ENCODE measurements at places on chromosomes 3 and 15.

DNA sequence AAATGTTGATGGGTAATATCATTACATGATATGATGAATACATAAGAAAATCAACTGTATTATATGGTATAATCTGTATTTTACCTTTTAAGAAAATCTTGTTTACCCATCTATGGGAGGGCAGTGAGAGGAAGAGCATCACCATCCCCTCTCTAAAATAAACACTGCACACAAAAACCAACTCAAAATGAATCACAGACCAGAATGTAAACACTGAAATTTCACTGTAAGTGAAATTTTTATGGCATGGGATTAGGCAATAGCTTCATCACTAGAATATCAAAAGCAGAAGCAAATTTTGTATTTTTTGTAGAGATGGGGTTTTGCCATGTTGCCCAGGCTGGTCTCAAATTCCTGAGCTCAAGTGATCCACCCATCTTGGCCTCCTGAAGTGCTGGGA is 26.2 kb downstream of the IFT80 start:
- no peak for DNase-seq

GRCh38 chr3:160346511-160346910 is 52.5 kb downstream of the IFT80 start:
- no peak for DNase-seq

DNA sequence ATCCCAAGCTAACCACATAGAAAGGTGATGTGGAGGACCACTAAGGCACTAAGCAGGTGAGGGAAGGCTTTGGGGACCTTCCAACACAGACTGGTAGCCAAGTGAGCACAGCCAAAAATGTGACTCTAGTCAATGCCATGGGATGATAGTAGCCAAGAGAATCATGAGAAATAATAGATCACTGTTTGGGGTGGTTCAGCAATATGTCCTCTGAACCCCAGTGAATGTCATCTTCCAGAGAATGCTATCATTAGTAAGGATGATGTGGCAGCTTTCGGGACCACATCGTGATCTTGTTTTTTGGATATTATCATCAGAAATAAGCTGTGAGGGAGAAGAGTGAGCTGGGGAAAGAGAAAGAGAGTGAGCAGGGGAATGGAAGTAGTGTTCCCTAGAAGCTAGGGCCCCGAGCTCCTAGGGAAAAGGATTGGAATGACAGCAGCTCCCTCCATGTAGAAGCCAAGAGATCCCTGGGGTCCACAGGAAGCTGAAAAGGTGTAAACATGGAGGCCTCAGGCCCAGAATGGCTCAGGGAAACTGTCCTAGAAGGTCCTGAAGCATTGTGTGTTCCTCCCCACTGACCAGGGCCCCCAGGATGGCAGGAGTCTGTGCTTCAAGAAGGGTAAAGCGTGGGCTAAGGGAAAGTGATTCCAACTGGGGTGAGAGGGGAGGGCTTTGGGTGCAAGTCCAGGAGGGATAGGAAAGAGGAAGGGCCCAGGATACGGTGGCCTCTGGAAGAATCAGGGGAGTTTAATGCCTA is 56.6 kb upstream of the KLF13 start:
- no peak for DNase-seq

- DNase-seq: no peak
Observed at GRCh38 chr3:114154321-114154821, 24.5 kb downstream of the DRD3 start.

- DNase-seq: no peak
Observed at GRCh38 chr3:68728343-68728742, 204.0 kb downstream of the TAFA4 start.

- DNase-seq: no peak
Observed at GRCh38 chr15:69031013-69032001, 16.8 kb downstream of the NOX5 start.

- DNase-seq: no peak
Observed at GRCh38 chr3:102017784-102018183, 168.5 kb downstream of the NFKBIZ start.

GRCh38 chr15:91515188-91515754 is 338.2 kb upstream of the SLCO3A1 start:
- DNase-seq: peak; percentile 70

GRCh38 chr3:41190509-41191284 is 8.6 kb upstream of the CTNNB1 start:
- DNase-seq: no peak

DNA sequence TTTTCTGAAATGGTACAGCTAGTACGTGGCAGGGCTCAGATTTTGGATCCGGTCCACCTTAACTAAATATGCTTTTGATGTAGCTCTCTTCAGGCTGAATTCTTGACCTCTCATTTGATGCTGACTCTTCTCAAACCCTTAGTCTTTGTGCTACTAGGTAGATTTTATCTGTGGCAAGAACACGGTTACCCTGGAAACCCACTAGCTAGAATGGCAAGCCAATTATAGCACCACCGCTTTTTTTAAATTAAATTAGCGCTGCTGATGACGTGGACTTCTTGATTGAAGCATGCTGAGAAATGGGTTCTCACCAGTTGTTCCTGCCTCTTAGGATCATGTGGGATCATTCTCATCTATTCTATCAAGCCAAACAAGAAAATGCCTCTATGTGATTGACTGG is 421.5 kb downstream of the LPP start:
- no peak for DNase-seq

DNA sequence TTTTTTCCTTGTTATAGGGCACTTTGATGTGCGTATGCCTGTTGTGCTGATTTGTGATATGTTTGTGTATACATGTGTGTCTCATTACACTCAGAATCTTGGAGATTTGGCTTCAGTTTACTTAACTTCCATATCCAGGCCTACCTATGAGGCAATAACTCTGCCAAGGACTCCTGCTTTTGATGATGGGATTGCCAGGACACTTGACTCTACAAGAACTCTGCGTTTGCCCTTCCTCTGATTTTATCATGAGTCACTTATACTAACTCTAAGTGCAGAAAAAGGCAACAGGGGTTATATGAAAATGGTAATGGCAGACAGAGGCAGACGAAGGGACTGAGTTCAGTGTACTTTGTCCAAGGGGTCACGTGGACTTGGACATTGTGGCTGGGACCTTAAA is 33.6 kb downstream of the MCTP2 start:
- DNase-seq: no peak

DNA sequence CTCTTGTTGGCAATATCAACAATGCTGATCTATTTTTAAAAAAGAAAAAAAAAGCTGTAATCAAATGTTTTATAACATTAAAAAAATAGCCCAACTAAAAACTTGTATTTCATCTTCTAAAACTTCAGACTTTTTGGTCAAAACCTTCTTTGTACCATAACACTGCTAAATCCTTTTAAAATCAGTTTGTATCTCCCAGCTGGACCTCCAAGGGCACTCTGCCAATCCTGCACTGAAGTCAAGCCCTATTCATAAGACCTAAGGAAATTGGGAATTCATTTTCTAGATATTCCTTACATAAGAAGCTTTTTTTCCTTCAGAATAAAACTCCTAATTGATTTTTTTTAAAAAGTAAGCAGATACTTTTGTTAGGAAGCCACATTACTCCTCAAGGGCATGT is 38.2 kb upstream of the HCLS1 start:
- DNase-seq: no peak

GRCh38 chr3:190060192-190060775 is 60.4 kb downstream of the P3H2 start:
- DNase-seq: no peak

GRCh38 chr3:183988216-183988790 is 29.4 kb downstream of the ABCC5 start:
- DNase-seq: no peak

DNA sequence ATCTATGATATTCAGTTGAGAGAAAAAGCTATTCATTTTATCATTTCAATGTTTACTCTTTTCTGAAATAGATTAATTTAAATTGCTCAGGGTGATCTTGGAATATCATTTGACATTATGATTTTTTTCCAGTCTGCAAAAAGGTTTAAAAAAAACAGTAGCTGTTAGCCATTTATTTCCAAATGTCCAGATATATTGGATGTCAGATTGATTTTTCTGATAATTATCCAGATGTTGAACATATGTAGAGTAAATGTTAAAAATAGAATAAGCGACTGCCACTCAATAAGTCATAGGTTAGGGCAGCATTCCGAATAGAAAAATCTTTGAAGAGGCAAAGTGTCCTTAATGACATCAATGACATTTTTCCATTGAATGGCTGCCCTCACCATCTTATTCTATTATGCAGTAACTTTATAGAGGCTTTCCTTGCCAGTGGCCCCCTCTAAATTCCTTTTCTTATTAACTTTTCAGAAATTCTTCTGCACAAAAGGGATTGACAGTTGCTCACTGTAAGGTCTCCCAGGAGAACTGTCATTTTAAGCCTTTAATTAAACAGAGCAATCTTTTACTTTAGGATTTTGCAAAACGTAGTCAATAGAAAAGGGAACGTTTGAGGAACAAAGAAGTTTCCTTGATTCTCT is 316.5 kb downstream of the GBE1 start:
- DNase-seq: no peak

DNA sequence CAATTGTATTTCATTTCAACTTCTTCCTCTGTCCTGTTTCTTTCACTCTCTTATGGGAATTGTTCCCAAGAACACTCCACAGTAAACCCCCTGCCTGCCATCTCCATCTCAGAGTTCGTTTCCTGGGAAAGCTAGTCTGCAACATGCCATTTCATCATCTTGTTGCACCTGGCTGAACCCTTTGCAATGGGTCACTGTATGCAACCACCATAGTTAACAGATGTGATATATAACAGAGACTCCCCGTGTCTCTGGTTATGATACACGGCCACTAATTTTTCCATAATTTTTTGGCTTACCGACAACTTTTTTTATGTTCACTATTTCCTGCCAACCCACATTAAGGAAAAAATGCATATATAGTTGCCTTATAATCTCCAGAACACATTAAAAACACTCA is 95.5 kb downstream of the CHST2 start:
- no peak for DNase-seq

GRCh38 chr3:123379041-123379830 is 69.7 kb downstream of the ADCY5 start:
- no peak for DNase-seq

DNA sequence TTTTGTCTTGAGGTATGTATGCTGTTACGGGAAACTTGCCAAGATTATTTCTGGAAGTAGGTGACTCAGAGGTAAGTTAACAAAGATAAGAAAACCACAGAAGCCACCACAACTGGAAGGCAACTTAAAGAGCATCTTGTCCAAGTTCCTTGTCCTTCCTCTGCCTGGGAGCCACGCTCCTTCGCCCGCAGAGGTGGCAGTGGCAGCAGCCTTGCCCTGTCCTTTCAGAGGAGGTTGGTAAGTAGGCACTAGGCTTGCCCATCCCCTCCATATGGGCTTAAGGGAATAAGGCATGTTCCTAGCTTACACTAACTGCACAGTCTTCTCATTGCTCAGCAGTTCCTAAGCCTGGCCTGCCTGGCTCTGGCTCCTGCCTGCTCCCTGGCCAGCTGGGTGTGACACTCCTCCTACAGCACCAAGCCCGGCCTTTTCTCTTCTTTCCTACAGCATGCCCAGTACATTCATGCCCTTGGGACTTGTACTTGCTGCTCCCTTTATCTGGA is 48.0 kb upstream of the RAB6B start:
- peak; percentile 96 for DNase-seq

DNA sequence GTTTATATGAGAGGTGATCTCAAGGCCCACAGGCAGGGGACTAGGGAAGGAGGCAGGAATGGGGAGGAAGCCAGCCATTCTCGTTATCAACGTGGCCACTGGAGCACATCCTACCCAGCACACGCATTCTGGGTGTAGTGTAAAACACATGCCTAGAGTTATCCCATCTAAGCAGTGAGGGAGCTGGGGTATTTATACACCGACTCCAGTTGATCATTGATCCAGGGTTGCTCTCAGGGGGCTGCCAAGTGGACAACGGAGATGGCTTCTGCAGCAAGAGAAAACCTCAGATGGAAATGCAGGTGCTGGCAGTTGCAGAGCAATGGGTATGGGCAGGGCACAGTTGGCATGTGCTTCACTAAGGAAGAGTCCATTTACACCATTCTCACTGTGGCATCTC is 30.4 kb upstream of the SYNM start:
- DNase-seq: no peak

GRCh38 chr3:56923526-56924224 is 121.9 kb upstream of the ARHGEF3 start:
- DNase-seq: no peak

Measured in non-pigmented ciliary epithelial cell (primary cell).